ENCODE measurements at places on chromosomes 1 and 21. TPM values are rescaled to one million over a fixed set of nuclear protein-coding genes. Genes with fewer than 3 reads are reported as not detected.

Gene LIPI
- not detected for total RNA-seq

Gene VHLL
- not detected for total RNA-seq

- no peak for DNase-seq
Measured at GRCh38 chr1:3883194-3883925, 16.7 kb downstream of the C1orf174 start.

DNA sequence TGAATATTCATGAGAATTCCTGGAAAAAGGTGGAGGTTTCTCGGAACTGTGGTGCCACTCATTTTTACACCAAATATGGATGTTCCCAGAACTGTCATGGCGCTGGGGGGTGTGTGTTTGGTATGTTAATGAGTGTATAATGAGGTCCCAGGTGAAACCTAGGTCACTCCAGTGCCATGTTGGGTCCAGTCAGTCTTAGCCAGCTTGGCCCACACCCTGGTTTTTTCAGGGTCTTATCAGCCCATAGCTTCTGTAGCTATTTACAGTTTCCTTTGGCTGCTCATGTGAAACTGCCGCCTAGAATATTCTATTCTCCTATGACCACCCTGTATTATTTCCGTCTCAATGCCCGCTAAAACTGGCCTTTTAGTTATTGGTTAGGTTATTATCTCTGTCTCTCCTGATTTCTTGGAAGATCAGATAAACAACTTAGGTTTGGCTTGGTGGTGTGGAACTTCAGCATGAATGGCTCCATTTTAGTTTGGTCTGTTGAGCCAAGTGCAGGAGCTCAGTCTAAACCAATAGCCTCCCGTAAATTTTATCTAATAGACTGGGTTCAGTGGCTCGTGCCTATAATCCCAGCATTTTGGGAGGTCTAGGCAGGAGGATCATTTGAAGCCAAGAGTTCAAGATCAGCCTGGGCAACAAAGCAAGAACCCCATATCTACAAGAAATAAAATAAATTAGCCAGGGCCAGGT is 42.1 kb upstream of the EDARADD start:
- DNase-seq, result no peak

GRCh38 chr1:5959087-5959486 is 33.1 kb downstream of the NPHP4 start:
- DNase-seq, result no peak

DNA sequence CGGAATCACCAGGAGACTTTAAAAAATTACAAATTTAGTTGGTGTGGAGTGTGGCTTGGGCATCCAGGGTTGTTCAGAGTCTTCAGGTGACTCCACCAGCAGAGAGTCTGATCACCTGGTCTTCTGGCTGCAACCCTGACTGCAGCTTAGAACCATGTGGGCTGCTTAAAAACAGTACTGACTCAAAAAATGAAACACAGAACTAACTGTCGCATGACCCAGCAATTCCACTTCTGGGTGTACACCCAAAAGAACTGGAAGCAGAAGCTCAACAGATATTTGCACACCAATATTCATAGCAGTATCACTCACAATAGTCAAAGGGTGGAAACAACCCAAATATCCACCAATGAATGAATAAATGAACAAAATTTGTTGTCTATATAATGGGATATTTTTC is 17.3 kb downstream of the TLR5 start:
- DNase-seq, result no peak
